Activated naive CD4-positive, alpha-beta T cell treated with anti-CD3 and anti-CD28 coated beads, Interleukin-2, amount 50 U/mL, for 16 hours (primary cell): ENCODE measurements at places on chromosomes 1 and 21.

DNA sequence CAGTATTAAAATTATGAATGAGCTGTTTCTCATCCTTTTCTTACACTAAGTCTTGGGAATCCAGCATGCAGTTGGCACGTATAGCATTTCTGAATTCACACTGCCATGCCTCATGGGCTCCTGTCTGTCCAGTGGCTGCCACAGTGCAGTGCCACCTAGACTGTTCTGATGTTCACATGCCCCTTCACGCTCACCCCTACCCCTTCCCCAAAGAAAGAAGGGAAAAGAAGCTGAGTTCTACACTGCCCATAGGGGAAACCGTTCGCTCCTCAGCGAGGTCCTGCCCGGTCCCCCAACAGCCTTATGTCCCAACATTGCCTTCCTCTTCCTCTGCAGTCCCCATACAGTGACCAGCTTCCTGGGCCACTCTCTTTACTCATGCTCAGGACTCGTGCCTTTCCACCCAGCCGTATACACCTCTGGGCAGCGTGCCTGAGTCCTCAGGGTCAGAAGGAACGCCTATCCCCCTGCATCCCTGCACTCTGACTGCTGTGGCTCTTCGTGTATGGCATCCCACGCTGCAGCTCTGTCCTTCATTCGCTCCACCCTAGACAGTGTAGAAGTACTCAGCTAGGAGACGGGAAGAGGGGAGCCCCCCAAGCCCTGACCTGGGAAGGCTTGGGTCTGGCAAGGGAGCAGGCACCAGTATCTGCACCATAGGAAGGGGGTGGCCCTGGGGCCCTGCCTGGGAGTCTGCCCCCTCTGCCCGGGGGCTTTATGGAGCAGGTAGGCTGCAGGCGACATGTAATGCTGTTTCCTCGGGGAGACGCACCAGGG is 24.1 kb upstream of the ARF1 start:
- DNase-seq, result no peak

GRCh38 chr1:18640228-18641004 is 9.8 kb downstream of the PAX7 start:
- no peak for DNase-seq

GRCh38 chr1:186304982-186305949 is 69.8 kb downstream of the TPR start:
- no peak for DNase-seq

DNA sequence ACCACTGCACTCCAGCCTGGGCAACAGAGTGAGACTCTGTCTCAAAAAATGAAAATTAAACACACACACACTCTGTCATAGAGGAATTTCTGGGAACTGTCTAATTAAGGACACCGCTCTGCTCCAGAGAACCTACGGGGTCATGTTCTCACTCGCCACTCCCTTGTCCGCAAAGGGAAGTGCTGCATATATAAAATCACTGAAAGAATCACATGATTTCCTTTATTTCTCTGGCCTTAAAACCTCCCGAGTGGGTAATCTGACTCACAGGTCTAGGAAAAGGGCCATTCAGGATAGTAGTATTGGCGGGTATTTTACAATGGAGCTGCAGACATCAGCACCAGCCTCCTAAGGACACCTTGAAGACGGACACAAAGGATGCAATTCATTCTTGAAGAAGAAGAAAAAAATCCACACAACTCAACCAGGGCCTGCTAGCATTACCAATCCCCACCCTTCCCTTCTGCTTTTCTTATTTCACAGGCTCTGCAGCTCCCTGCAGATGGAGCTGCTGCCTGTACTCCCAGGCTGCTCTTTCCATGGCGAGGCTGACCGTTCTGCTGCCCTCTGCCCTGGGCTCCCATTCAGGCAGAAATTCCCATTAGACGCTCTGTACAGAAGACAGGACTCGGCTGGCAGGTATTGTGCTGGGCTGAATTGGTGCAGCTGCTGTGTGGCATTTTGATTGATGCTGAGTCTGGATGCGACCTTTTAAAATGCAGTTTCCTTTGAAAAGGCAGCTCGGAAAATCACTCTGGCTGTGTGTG is 53.3 kb upstream of the FAM89A start:
- no peak for DNase-seq

DNA sequence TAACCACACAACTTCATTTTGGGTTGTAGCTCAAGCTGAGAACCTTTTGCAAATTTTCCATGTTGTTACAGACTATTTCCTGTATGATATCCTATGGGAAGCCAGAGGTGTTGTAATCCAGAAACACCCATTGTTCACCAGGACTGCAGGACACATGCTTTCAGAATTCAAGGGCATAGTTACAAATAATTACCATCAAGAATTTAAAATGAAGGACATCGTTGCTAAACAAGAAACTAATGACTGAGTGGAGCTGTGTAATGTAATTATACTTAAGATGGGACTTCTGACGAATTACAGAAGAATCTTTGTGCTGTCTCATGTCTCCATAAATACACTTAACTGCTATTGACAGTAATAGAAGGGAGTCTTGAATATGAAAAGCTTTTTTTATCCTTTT is 47.6 kb upstream of the HOOK1 start:
- DNase-seq, result no peak

DNA sequence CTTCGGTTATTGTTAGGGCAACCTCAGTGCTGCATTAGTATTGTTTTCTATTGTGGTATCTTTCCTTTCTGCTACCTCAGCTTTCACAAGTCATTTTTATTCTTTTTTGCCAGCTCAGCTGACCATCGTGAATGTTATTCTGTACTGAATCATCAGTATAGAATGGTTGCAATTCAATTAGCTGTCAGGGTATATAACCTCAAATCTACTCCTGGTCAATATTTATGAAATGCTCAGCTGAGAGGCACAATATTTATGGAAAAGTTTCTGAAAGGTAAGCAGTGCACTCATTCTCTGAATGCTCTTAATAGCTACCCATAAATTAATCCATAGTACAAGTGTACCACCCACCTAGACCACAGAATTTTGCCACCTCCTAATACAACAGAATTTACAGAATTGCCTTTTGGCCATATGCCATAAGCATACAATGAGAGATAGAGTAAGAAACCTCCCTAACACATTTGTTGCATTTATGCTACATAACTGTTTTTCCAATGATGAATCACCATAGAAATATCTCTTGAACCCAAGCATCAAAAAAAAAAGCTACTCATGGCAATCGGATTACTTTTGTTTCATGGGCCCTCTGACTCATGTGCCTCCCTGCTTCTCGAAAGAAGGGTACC is 732.6 kb upstream of the CHRM3 start:
- DNase-seq, result no peak

DNA sequence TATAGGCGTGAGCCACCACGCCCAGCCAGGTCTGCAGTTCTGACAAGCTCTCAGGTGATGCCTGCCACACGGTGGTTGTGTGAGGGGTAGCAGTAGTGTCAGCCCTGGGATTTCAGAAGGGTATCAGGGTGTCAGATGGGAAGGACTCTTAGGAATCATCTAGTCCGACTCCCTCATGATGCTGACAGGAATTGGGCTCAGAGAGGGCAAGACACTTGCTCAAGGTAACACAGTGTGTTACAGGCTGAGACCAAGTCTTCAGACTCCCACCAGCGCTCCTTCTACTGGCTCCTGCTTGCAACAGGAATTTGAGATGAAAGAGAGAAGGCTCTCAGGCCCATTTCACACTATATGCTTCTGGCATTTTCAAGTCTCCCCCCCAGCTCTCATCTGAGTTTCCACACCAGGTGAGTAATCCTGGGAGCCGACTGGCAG is 6.9 kb downstream of the HTR1D start:
- no peak for DNase-seq

DNA sequence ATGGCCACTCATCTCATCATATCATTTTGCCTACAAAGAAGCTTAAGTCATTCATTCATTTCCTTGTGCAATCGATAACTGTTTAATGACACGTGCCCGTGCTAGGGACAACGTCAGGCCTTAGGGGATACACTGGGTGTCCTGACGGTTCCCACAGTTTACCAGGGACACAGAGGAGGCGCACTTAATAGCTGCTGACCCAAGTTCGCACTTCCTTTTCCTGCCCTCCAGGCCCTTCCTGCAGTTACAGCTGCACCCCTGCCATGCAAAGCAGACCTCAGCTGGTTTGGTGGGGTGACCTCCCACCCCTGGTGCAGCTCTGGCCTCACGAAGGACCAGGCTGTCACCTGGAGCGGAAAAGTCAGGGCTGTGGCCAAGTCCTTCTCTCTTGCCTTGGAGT is 4.2 kb downstream of the SPATA21 start:
- DNase-seq, result no peak

- DNase-seq, result no peak
Observed at GRCh38 chr21:44067011-44067839, 40.0 kb upstream of the PWP2 start.

DNA sequence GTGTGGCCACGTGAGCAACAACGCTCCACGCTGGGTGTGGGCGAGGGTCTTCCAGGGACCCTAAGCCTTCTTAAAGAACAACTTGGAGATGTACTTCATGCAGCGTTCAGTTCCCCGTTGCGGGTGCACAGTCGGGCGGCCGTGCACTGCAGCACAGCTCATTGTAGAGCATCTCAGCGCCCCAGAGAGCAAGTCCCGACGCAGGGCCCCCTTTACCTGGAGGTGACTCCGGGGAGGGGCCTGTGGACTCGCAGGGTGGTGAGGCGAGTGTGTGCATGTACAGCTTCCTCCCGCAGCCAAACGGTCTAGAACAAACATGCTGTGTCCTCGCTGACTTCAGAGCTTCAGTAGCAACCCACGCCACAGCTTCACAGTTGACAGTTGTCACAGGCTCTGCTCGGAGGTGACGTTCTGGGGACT is 19.5 kb downstream of the RRP1 start:
- DNase-seq, result no peak

DNA sequence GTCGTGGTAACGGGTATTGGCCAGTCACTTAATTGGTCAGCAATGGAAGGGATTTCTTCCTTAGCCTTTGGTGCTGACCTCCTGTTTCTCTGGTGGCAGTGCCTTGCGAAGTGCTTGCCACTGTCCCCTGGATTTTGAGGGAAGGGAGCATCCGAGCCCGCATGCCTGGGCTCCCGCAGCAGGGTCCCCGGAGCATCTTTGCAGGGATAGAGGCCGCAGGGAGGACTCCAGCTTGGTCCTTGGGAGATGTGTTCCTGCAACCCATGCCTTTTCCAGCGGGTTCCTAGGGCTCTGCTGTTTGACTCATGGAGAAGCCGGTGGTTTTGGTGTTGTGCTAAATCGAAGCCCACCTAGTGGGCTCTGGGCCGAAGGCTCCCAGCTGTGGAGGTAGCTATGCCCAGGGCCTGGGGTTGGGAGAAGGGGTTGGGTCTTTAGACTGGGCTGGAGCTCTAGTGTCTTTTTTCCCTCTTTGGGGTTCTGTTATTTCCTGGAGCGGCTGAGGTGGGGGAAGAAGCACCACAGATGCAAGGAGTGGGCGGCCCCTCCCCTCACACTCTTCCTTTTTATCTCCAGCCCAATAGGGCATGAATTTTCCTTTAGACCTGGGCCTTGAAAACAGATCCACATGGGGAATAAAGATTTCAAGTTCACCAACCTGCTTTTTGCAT is 39.0 kb downstream of the PIK3CD start:
- DNase-seq, result no peak

DNA sequence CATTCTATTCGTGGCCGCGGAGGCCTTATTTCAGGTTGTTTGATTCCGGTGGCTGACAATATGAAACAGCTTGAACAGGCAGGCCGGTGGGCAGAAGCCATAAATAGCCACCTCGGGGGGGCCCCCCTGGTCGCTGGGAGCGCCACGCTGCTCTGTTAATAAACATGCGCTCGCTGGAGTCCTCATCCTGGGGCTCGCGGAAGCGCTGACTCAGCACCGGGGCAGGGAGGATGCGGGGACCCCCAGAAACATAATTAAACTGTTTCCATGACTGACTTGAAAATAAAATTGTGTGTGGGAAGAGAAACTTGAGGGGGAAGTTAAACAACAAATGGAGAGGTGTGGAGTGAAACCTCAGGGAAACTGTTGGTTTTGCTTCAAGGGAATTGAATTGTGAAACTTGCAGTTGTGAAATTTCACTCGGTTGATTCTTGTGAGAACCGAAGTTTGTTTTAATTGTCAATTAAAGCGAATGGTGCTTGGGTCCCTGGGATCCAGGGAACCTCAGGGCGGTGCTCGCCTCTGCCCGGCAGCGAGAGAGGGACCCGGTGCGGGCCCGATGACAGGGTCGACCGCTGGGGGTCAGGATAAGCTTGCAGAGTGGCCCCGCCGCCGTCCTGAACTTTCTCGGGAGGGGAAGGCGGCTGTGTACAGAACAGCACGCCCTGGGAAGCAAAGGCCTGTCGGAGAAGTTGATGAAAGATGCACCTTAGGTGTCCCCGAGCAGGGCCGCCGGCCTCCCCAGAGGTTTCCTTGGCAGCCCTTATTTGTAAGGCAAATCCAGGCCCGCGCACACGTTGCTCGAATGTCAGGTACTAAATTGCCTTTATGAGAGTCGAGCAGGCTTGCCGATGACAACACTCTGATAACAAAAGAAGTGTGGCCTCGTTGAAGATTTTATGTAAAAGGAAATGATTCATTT is 176.9 kb upstream of the LMO4 start:
- DNase-seq, result peak; percentile 39

DNA sequence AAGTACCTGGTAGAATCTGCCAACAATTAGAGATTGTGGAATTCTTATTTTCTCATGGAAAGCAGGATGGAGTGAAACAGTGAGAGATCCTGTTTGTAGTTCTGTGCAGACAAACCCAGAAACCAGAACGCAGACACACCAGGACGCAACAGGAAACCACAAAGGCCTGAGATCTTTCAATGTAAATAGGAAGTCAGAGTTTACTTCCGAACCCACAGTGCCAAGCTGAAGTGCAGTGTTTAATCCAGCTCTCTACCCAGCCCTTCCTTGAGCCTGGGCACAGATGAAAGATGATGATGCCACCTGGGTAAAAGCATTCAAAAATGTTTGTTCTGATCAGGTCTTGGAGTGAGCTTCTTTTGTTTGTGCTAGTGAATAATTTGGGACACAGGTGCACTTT is 244.2 kb upstream of the HOOK1 start:
- no peak for DNase-seq

DNA sequence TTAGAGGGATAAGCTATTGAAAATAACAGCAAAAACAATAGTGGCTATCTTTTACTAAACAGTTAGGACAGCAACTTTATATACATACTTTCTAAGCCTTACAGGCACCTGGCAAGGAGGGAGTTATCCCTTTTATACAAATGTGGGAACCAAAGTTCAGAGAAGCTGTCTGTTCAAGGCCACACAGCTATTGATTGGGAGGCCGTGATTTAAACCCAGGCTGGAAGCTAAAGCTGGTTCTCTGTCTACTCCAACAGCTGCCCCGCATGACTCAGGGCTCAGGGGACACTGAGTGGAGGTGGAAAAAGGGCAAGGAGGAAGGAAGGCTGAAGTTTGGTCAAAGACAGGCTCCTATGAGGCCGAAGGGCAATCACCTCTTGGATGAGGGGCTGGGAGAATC is 26.7 kb downstream of the KCNA2 start:
- no peak for DNase-seq

- no peak for DNase-seq
Observed at GRCh38 chr1:93753791-93754763, 72.4 kb upstream of the BCAR3 start.
